ENCODE measurements at places on chromosomes 4 and X. TPM values are rescaled to one million over a fixed set of nuclear protein-coding genes. Genes with fewer than 3 reads are reported as not detected.

TMEM35A gene
- 0.73 TPM for total RNA-seq

PRRG3 gene
- total RNA-seq, result 0.10 TPM

SUPT20HL2 gene
- total RNA-seq, result not detected

CLIC2 gene
- 5.2 TPM for total RNA-seq

ADAD1 gene
- total RNA-seq, result not detected
